NCI-H460 (cell line): ENCODE measurements at places on chromosomes 13 and 19.

DNA sequence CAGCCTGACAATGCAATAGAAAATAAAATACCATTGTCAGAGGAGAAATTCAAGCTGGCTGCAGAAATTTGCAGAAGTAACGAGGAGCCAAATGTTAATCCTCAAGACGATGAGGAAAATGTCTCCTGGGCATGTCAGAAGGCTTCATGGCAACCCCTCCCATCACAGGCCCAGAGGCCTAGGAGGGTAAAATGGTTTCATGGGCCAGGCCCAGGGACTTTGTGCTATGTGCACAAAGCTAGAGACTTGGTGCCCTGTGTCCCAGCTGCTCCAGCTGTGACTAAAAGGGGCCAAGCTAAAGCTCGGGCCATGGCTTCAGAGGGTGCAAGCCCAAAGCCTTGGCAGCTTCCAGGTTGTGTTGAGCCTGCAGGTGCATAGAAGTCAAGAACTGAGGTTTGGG lies 431.7 kb downstream of the LMO7 start:
- no peak for DNase-seq

DNA sequence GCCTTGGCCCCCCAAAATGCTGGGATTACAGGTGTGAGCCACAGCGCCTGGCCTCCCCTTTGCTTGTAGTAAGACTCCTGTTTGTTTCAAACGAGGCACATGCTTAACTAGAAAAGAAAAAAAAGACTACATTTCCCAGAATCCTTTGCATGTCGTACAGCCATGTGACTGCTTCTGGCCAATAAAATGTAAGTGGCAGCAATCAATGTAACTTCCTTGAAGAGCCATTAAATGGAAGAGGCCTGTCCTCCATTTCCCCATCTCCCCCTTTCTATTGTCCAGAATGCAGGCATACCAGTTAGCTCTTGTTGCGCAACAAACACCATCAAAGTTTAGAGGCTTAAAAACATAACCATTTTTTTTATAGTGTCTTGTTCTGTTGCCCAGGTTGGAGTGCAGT lies 10.4 kb upstream of the GPR32 start:
- no peak for DNase-seq

DNA sequence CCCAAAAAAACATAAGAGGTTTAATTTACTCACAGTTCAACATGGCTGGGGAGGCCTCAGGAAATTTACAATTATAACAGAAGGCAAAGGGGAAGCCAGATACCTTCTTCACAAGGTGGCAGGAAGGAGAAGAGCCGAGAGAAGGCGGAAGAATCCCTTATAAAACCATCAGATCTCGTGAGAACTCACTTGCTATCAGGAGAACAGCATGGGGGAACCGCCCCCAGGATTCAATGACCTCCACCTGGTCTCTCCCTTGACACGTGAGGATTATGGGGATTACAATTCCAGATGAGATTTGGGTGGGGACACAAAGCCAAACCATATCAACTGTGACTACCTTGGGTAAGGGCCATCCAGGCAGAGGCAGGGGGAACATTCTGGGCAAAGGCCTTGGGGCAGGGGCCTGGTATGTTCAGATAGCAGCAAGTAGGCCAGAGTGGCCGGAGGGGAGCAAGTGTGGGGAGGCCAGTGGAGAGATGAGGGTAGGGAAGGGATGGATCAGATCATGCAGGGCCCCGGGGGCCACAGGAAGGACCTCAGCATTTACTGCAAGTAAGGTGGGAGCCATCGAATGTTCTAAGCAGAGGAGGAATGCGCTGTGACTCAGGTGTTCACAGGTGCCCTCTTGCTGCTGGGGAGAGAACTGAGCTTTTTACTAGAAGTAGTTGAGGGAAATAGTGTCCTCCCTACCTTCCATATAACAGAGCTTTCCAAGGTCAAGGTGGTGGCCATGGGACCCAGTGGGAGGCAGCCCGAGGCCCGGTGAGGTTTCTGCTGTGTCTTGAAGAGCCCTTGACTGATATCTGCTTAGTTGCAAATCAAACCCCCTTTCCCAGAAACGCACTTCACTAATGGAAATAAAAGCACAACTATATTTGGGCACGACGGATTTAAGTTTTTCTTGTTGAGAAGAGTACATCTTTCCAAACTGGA lies 18.0 kb downstream of the RAB3D start:
- no peak for DNase-seq

GRCh38 chr13:51844862-51845573 lies at the start of gene TMEM272:
TSS of gene TMEM272 (minus strand) at chr13:51845177. CDS start at chr13:51838530, 6,647 bp downstream.
- peak; percentile 38 for DNase-seq

DNA sequence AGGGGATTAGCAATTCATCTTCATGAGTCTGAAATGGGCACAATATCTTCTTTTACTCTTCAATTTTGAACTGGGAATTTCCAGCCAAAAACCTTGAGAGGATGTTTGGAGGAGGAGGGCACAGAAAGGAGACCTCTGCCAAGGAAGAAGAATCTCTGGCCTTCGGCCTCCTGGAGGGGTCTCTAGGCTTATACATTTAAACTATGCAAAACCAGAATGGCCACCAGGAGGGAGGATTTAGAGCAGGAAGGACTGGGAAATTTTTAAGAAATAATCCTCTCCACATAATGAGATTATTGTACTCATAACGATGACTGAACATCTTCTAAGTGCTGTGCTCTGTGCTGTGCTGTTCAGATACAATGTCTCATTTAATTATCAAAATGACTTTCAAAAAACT lies 325.9 kb downstream of the NDFIP2 start:
- DNase-seq: no peak

DNA sequence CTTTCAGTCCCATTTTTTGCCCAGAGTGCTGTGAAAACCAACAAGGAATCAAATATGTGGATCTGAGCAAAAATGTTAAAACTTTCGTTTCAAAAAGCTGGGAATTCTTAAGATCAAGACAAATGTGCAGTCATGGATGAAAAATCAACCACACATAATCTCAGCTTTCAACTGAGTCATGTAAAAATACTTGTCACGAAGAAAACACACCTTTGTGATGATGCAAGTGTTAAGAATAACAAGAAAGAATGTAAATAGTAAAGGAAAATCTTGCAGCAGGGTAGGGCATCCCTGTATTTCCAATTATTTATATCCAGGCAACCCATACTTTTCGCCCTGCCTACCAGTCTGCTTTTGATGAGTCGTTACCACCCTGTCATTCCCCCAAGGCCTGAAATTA lies 27.4 kb upstream of the DCLK1 start:
- DNase-seq: no peak

DNA sequence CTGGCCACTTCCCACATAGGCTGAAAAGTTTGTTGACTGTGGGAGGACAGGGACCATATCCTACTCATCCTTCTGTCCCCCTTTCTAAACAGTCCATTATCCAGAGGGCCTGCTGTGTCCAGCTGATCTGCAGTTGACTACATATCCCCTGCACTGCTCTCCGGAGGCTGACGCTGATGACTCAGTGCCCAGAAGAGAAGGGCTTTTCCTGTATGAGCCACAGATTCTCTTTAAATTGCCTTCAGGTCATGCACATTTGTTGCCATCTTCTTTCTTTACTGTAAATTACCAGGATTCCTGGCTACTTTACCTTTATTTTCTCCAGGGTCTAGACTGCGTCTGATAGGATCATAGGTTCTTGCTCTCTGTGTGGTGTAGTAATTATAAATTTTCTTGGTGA lies 125.2 kb downstream of the LACC1 start:
- no peak for DNase-seq

GRCh38 chr19:50658441-50659317 lies 9.4 kb downstream of the C19orf81 start:
- DNase-seq: peak; percentile 84

DNA sequence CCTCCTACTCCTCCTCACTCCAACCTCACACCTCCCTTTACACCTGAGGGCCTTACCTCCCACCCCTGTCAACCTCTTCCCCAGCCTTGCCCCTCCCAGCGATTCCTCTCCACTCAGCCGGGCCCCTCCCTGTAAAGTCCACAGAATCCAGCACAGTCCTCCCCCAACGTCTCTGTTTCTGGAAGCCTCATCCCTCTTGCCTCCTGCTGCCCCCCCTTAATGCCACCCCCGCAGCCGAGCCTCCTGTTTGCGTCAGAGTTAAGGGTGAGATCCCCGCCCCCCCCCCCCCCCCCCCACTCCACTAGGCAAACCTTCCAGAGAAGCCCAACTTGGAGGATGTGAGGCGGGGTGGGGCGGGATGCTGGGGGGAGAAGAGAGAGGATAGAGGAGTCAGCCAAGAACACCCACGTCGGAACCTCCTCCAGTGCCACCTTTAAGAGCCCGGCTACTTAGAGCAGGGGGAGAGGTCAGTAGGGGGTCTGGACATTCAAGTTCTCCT lies 2.1 kb downstream of the UNC13A start:
- DNase-seq: no peak

DNA sequence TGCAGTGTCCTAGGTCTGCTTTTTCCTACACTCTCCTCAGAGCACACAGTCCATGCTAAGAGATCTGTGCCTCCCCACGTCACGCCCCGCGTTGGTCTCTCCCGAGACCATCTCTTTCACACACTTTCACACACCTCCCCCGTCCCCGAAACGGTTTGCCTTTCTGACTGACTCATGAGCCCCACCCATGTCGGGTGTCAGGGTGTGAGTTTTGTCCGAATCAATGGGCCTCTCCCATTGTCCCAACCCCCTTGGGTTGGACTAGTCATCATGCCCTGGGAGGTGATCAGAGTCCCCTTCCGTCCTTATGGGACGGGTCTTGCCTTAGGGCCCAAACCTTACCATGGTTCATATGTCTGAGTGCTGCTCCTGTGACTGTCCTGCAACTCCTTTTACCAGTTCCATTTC lies 214.0 kb upstream of the HTR2A start:
- DNase-seq: no peak
